ENCODE measurements at places on chromosomes 2 and 18. TPM values are rescaled to one million over a fixed set of nuclear protein-coding genes. Genes with fewer than 3 reads are reported as not detected.

The MAIP1 gene
- 29.8 TPM for total RNA-seq

The CGREF1 gene
- not detected for total RNA-seq

DNA sequence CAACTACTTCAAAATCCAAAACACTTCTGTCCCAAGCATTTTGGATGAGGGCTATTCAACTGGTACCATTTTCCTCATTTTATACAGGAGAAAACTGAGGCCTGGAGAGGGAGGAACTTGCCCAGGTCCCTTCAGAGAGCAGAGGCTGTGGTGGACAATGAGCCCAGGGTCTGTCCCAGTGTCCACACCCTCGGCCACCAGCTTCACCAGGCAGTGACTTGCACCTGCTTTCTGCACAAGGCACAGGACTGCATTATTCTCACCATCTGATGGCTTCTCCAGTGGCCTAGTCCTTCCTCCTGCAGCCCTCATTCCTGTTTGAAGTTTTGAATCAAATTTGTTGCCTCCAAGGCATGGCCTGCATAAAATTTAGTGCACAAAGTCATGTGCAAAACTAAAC is 53.3 kb downstream of the RNF144A start:
- no peak for DNase-seq

GRCh38 chr2:6922201-6922656 is 5.0 kb downstream of the RNF144A start:
- no peak for DNase-seq
